ENCODE measurements at places on chromosomes 3 and 15.

DNA sequence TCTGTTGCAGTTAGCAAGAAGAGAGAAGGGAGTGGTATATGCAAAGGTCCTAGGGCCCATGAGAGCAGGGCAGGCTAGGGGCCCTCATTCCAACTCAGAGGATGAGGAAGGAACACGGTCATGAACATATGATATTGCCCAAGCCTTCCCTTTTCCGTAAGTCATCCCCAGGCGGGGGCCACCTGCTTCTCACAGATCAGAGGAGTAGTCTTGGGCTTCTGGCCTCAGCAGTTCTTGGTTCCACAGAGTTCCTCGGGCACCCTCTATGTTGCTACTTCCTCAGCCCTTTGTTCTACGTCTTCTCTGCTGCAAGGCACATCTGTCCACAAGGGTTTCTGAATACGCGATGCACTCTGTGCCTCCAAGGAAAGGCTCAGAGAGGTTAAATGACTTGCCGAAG lies 25.3 kb downstream of the EPHB3 start:
- no peak for DNase-seq

- DNase-seq, result no peak
These were observed 8.4 kb downstream of the PIK3R4 start for GRCh38 chr3:130738241-130738640.

DNA sequence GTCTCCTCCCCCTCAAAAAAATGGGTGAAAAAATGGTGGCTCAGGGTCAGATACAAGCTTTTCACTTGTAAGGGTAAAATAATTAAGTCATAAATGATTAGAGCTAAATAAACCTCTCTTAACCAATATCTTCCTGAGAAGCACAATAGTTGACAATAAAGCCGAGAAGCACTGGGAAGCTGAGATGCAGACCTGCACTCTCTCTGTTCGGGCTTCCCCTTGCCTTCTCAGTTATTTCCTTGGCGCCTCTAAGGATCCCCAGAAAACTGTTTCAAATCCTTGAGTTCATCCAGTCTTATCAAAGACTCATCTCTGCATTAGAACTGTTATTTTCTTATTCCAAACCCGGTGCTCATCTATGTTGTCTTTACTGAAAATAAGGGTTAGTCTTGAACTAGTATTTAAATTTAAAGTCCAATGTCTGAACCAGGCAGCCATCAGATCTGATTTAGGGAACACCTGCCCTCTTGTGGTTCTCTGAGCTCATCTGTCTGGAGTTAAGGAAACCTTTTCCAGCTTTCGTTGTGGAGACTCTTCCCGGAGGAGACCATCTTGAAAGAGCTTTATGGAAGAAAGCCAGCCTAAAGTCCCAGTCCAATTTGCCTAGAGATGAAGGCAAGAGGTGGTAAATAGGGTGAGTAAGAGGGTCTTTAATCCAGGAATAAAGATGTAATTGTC lies 256.4 kb upstream of the MCTP2 start:
- DNase-seq, result peak; percentile 68

DNA sequence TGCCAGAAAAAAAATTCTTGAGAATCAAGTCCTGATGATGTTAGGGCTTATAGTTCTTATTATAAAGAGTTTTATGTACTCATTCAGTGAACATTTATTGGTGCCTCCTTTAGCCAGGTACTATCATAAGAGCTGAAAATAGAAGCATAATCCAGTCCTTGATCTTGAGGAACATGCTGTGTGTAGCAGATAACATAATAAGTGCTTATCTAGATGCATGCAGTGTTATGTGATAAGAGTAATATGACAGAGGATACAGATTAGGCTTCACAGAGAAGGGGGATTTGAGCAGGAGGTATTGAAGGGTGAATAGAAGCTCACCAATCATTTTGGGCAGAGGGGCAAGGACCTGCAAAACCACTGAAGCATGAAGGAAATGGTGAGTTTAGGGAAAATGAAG lies 1.1 kb downstream of the CCR2 start:
- no peak for DNase-seq

GRCh38 chr3:78455166-78455565 lies 1312.6 kb downstream of the ROBO1 start:
- DNase-seq, result no peak

- peak; percentile 89 for DNase-seq
These were observed 226.6 kb upstream of the TLE3 start for GRCh38 chr15:70324001-70324974.

- no peak for DNase-seq
These were observed 130.0 kb downstream of the PLCL2 start for GRCh38 chr3:17014709-17015108.

GRCh38 chr15:37014566-37014965 lies 85.8 kb downstream of the MEIS2 start:
- no peak for DNase-seq

DNA sequence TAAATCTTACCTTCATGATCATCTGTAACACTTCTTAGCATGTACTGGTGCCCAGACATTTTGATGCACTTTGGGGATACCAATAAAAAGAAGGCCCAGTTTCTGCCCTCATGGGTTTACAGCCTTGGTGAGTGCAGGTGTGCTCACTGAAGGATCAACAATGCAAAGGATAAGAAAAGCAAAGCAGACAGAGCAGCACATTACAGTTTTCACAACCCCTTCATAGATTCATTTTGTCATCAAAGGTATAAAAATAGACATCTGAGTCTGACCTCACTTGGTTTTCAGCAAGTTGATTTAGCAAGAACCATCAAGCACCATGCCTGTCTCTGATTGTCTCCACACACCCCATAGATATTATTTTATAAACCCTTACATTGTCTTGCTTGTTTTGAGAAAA lies 77.6 kb downstream of the BFSP2 start:
- no peak for DNase-seq

- DNase-seq, result peak; percentile 88
These were observed 277.0 kb upstream of the PLSCR5 start for GRCh38 chr3:146881966-146882760.

- DNase-seq, result peak; percentile 83
These were observed 21.5 kb upstream of the FSTL1 start for GRCh38 chr3:120472121-120472844.

- DNase-seq, result no peak
These were observed 200.5 kb downstream of the ITPR1 start for GRCh38 chr3:4693620-4694019.

DNA sequence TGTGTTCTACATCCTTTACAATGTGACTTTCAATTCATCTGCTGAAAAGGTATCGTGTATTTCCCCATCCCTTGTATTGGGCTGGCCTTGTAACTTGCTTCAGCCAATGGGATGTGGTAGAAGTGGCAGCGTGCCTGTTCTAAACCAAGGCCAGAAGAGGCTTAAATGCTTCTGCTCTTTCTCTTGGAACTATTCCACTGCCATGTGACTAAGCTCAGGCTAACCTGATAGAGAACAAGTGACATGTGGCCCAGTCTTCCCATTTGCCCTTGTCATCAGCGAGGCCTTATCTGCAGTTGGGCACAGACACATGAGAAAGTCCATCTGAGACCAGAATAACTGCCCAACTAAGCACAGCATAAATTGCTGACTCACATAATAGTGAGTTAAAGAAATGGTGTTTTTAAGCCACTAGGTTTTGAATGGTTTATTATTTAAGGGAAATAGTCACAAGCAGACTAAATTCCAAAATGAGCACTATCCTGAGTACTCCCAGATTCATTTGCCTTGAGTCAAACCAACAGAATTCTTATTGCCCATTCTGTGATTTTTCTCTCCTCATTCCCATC lies 230.2 kb downstream of the CPNE4 start:
- DNase-seq, result no peak

DNA sequence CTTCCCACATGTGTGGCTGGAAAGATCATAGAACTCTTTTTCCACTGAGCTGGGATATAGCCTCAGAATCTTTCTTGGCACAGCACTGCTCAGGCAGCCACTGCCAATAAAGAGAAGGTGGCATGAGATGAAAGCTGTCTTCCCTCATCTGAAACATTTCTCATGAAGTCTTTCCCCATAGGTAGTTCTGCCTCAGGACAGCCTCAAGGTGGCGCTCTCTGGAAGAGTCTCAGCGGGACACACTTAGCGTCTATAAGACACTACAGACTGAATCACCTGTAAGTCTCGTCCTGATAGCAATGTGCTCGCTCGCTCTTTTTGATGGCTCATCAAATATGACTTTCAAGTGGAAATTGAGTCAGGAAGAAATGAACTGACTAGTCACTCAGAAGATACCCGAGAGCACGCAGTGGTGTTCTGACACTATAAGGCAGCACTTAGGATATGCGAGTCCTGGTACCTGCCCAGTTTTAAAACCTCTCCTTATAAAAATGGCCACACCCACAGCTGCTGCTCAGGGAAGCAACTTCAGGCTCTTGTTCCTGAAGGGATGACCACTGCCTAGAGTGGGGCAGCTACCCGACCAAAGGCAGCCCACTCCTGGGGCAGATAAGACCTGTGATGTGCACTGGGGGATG lies 269.5 kb downstream of the SUCLG2 start:
- DNase-seq, result peak; percentile 49

GRCh38 chr15:60649845-60650548 lies 171.1 kb upstream of the ICE2 start:
- DNase-seq, result no peak

- no peak for DNase-seq
These were observed 334.4 kb upstream of the THBS1 start for GRCh38 chr15:39246523-39246922.

- no peak for DNase-seq
These were observed 30.9 kb downstream of the SPSB4 start for GRCh38 chr3:141082064-141082463.

DNA sequence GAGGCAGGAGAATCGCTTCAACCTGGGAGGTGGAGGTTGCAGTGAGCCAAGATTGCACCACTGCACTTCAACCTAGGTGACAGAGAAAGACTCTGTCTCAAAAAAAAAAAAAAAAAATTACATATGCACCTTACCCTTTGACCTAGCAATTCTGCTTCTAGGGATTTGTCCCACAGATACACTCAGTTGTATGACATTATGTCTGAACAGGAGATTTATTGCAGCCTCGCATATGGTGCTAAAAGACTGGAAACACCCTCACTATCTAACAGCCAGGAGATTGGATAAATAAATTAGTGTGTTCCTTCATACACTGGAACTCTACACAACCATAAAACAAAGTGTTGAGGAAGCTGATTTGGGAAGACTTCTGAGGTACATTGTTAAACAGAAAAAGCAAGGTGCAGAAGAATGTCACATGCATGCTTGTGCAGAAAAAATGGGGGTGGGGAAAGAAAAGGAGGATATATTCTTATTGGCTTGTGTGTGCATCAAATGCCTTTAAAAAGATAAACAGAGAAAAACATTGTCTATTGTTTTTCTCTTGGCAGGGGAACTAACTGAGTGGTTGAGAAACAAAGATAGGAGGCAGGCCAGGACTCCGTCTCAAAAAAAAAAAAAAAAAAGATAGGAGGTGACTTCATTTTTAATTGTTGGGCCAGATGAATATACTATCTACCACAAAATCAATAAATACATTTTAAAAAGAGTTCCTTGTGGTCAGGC lies 30.9 kb downstream of the PPCDC start:
- DNase-seq, result no peak

GRCh38 chr3:194588236-194588635 lies 45.0 kb downstream of the TMEM44 start:
- no peak for DNase-seq

- no peak for DNase-seq
These were observed 71.1 kb downstream of the CDAN1 start for GRCh38 chr15:42665827-42666226.

DNA sequence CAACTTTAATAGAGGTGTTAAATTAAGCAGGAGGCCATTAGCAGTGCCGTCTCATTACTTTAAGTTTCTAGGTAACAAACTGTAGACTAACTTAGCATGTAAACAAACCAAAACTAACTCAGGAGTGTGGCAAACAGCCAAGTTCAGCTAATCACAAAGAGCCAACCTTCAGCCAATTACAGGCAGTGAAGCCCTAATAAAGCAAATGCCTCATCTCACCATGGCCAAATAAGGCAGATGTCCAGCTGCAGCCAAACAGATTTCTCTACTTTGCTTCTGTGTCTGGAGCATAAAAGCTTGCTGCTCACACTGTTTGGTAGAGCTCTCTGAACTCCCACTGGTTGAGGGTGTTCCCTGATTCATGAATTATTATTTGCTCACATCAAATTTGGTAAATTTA lies 835.4 kb upstream of the GBE1 start:
- no peak for DNase-seq

Data from fibroblast of skin of abdomen (primary cell).